ENCODE measurements at places on chromosomes 4 and X.

- DNase-seq, result no peak
These were observed 1.4 kb upstream of the C4orf50 start for GRCh38 chr4:6019316-6020263.

DNA sequence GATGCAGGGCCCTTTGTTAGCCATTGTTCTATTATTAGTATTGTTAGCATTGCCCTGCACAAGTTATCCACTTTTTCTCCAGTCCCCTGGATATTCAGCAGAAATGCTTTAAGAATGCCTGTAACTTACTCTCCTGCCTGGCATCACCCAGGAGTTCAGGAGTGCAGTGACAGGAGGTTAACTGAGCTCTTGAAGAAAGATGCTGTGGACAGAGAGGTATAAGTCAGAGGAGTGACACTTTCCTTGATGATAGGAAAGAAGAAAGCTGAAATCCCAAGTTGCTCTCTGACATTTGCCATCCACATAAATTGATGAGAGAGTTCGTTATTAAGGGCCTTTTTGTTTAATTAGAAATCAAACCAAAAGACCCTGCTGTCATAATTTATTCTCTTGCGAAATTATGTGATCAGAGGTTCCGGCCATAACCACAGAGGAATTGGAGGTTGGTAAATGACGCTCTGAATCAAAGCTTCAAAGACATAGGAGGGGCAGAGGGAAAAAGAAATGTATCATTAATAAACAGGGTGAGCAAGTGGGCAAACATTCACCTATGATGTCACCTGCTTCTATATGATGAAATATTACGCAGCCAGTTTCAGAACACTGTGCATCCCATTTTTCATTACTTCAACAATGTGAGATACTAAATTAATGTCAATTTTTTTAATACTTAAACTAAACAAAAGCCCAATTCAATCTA lies 230.2 kb upstream of the JADE1 start:
- DNase-seq, result no peak

GRCh38 chrX:120514236-120514635 lies 45.1 kb upstream of the LAMP2 start:
- DNase-seq, result no peak

DNA sequence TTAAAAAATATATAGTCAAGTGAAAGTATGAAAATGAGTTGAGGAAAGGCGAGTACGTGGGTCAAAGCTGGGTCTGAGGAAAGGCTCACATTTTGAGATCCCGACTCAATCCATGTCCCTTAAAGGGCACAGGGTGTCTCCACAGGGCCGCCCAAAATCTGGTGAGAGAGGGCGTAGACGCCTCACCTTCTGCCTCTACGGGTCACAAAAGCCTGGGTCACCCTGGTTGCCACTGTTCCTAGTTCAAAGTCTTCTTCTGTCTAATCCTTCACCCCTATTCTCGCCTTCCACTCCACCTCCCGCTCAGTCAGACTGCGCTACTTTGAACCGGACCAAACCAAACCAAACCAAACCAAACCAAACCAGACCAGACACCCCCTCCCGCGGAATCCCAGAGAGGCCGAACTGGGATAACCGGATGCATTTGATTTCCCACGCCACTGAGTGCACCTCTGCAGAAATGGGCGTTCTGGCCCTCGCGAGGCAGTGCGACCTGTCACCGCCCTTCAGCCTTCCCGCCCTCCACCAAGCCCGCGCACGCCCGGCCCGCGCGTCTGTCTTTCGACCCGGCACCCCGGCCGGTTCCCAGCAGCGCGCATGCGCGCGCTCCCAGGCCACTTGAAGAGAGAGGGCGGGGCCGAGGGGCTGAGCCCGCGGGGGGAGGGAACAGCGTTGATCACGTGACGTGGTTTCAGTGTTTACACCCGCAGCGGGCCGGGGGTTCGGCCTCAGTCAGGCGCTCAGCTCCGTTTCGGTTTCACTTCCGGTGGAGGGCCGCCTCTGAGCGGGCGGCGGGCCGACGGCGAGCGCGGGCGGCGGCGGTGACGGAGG lies at the start of gene FMR1:
TSS of gene FMR1 (plus strand) at position 728 of the 831 bp plus-strand sequence. CDS start 261 bp downstream, outside the sequence.
- peak; percentile 87 for DNase-seq

- no peak for DNase-seq
These were observed 343.8 kb downstream of the GBA3 start for GRCh38 chr4:23036503-23036902.

- DNase-seq, result no peak
These were observed 125.8 kb upstream of the TEX13C start for GRCh38 chrX:125193921-125194320.

DNA sequence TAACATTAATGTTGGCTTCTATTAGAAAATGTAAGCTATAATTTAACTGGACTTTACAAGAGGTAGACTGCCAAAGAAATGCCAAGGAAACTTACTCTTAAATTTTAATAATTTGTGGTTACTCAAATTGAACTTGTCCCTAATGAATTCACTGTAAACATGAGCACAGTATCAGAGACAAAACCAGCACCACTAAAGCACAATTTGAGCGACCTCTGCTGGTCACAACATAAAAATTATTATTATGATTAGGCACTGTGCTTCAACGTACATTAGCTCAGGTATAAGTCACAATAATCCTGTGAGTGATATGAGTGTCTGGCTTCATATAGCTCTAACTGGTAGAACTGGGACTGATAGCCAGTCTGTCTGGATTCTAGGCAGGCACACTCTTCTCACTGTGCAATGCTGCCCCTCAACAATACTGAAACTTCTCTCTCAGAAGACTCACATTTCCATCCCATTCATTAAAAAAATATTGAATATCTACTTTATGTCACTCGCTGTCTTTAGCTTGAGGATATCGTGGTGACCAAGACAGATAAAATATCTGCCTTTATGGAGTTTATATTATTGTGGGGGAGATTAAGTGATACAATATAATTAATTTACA lies 8.0 kb downstream of the NUDT6 start:
- no peak for DNase-seq

- DNase-seq, result no peak
These were observed 144.9 kb downstream of the POLA1 start for GRCh38 chrX:24838629-24839028.

DNA sequence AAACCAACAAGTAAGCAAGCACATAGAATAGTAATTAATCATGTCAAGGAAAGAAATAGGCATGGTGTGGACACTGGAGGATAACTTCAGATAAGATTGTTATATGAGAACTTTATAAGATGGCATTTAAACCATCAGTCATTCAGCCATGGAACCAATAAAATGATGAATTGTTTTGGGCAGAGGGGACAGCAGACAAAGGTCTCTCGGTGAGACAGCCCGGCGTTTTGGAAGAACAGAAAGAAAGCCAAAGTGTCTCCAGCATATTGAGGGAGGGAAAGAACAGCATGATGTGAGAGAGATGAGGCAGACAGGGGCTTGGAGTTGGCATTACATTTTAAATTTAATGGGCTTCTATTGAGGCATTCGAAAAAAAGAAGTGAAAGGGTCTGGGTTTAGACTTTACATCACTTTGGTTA lies 883 bp upstream of the PPM1K start:
- DNase-seq, result no peak

DNA sequence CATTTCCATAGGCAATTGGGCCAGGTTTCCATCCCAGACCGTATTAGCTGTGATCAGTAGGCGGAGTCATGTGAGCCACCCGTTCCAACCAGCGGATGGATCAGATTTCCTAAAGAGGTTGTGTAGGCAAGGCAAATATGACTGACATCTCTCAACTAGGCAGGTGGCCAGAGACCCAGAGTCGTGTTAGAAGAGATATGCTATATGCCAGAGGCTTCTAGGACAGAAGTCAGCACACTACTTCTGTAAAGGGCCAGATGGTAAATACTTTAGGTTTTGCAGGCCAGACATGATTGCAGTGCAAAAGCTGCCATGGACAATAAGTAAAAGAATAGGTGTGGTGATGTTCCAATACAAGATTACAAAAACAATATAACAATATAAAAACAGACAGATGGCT lies 788.4 kb downstream of the RPA4 start:
- no peak for DNase-seq
